EL (cell line): ENCODE measurements at places on chromosomes 3 and 15.

- DNase-seq: no peak
These were observed 21.3 kb downstream of the SLC12A8 start for GRCh38 chr3:125191256-125191655.

DNA sequence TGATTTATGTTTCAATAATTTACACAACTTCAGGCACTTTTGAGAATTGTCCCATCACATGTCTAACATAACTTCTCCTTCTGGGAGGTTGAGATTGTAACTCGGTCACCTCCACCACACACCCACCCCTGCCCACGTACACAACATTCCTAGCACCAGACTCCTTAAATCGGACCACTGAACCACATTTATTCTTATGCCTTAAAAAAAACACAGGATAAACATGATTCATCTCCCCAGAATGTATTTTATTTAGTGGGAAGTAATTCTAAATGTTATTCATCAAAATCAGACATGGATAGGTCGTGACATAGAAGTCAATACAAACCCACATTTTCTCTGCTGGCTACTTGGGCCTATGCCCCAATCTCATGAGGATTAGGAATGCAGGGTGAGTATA is 3.0 kb downstream of the SNTN start:
- DNase-seq: peak; percentile 90

GRCh38 chr3:141738022-141738890 is at the start of gene RNF7:
TSS of gene RNF7 (plus strand) at chr3:141738298. CDS start at chr3:141738342, 44 bp downstream.
- peak; percentile 95 for DNase-seq

DNA sequence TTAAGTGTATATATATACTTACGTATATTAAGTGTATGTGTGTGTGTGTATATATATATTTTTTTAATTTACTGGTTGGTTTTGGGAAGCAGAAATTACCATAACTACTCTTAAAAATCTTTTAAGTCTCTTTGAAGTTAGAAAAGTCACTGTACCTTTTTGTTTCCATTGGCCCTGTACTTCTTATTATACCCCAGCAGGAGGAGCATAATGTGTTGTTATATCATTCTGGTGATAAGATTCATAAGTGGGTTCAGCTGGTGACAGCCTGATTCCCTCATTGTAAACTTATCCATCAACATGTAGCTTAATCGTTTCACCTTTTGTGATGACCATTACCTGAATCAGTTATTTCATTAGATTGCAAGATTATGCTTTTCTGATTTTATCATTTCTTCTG is 30.8 kb downstream of the MLH1 start:
- peak; percentile 8 for DNase-seq

DNA sequence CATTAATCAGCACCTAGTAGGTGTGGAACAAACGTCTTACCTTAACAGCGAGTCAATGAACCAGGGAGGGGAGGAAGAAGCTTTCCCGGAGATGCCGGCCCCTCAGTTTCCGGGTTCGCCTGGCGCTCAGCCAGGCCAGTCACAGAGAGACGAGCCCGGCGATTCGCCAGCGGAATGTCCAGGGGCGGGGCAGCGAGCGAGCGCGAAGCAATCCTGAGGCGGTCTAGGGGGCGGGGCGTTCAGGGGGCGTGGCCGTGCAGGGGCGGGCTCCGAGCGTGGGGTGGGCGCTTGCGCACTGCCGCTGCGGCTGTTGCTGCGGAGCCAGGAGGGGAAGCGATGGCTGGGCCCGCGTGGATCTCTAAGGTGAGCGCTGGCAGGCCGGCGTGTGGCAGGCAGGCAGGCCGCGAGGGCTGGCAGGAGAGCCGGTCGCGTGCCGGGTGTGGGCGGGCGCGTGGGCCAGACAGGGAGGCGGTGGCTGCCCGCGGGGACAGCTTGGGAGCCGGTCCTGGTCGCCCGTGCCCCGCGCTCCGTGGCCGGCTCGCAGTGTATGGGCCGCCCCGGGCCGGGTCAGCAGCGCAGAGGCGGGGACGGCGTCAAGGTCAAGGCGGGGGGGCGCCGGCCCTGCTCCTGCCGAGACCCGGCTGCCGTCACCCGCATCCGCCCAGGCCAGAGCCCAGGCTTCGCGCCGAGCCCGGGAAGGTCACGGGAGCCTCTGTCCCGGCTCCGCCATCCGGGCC is at the start of gene IDH3A:
Gene IDH3A, plus strand, starts transcription at position 295 of the 737 bp plus-strand sequence. Its CDS starts 42 bp downstream, at position 337.
- DNase-seq: peak; percentile 96

- no peak for DNase-seq
These were observed 66.7 kb upstream of the CORO2B start for GRCh38 chr15:68512052-68512451.

DNA sequence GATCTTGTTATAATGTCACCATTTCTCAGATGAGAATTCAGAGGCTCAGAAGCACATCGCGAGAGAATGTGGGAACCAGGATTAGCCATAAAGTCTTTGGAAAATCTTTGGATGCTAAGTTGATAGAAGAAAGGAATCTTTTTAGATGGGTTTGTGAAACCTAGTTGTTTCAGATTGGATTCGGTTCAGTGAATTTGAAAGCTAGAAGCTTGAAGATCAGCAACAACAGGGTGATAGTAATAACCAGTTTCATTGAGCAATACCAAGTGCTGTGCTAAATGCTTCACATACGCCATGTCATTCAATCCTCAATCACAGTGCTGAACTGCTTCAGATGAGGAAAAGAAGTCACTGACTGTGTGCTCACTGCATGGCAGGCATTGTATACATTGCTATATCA is 47.4 kb upstream of the MITF start:
- no peak for DNase-seq

DNA sequence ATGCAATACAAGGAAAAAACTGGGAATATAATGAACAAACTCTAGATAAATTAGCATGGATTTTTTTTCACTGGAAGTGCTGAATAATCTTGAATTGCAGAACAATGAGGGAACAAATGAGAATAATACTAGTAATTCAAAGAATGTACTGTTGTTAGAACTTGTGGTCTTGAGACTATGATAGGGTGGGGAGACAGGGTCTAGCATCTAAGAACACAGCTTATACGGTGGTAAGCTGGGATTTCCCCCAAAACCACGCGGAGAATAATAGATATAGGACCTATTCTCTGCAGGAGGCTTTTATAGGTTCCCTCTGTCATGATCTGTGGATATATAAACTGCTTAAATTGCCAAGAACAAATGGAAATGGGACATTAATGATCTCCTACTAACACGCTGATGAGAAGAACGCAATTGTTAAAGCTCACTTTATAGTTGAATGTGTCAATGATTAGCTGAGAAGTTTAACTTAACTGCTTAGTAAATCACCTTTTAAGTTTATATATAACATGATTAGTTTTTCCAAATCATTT is 692.3 kb downstream of the ZPLD1 start:
- no peak for DNase-seq
